Epithelial cell of esophagus (primary cell): ENCODE measurements at places on chromosomes 6 and 20.

- DNase-seq: no peak
Measured at GRCh38 chr6:97677626-97678025, 394.6 kb upstream of the MMS22L start.

DNA sequence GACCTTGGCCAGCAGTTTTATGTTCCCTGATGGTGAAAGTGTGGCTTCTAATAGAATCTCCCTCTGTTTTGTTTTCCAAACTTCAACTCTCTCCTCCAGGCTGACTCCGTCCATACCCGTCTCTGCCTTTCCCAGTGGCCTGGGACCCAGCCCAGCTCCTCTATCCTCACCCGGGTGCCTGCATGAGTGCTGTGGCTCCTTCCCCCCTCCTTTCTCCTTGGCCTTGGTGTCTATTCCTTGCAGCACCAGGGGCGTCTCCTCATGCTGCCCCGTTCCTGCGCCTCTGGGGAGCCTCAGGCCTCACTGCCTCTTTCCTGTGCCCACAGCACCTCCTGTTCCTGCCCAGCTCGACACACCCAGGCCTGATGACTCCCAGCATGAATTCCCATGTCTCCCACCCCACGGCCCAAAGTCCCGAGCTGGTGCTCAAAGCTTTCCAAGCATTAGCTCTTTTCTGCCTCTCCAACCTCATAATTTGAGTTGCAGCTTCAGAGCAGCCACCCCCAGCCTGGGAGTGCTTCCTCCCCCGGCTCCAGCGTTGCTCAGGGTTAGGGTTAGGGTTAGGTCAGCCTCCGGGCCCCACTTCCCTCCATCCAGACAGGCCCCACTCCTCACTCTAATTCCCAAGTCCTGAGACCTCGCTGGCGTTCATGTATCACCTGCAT is 56.3 kb upstream of the AFDN start:
- no peak for DNase-seq

GRCh38 chr20:7196481-7196880 is 429.0 kb downstream of the BMP2 start:
- peak; percentile 82 for DNase-seq

- no peak for DNase-seq
Measured at GRCh38 chr6:114272582-114272981, 70.2 kb downstream of the HS3ST5 start.

DNA sequence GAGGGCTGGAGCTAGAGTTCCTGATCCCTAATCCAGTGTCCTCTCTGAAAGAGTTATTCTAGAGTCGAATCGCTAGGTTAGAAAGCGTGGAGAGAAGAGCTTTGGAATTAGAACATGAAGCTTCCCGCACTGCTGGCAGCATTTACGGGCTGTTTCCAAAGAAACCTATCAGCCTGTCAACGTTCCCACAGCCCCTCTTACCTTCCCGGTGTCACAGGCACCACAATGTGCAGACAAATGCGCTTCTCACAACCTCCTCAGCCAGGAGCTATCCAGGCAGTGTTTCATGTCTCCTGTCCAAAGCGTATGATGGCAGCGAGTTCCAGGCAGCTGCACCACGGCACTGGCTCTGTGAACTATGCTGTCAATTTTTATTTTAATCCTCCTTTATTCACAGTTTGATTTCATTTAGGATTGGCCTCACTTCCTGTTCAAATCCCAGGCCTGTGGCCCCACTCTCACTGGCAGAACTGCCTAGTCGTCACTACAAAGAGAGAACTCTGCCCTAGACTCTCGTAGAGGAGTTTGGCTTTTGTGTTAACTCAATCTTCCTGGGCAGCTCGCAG is 322.8 kb upstream of the SOX4 start:
- no peak for DNase-seq

DNA sequence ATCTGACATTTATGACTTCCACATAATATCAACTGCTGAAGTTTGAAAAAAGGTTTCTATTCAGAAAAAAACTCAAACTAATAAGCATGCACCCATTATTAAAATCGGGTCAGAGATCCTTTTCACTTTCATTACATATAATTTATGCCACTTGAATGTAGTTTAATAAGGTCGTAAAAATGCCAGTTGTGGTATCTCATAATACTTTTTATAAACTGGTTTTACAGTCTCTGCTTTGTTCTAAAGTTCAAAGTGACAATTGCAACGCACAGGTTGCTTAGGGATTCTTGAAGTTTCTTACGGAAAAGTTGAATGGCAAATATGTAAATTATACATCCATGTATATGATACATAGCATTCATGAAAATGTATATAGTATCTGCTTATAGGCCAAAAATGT is 229.4 kb upstream of the CEP162 start:
- no peak for DNase-seq

DNA sequence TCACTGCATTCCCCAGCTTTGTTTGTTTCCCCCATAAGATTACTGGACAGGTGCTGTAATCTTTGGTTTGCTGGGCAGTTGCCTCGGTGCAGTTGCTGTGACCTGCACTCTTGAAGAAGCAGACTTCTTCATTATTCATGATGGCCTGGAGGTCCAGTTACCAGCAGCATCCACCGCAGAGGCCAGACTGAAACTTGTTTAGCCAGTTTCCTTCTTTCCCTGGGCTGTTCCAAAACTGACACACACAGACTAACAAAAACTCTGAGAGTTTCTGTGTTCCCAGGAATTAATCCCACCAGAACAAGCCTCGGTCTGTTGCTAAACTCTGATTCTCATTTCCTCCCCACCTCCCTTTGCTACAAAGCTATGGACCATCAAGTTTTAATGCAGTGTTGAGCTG is 144.1 kb downstream of the QRSL1 start:
- peak; percentile 89 for DNase-seq

DNA sequence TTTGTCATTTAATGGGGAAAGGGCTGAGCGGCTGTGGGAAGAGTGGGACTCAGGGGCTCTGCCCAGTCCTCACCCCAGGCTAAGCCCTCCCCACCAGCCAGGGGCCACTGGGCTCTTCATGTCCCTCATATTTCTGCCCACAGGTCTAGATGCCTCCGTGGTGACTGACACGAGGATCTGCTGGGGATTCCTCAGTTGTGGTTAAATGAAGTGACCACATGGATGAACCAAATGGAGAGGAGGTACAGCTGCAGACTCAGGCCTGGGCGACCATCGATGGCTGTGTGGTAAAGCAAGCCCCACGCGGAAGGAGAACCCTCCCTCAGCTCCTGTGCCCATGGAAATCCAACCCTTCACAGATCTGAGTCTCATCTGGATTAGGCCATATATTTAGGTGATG is 29.4 kb downstream of the RAET1L start:
- DNase-seq: no peak

DNA sequence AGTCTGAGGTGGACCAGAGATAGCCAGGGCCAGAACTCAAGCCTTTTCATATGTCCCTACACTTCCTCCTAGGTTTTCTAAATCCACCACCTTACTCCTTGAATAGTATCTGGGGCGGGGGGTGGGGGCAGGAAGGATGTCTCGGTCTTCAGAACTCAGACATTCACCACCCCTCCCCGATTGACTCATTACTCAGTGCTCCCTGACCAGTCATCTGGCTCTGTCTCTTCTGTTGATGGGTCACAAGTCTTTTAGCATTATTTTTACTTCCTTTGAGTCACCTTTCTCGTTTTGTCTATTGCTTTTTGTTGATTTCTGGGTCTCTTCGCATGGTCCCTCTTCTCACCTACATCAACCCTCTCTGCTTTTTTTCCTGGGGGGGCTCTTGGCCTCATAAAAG is 23.3 kb downstream of the NOX3 start:
- DNase-seq: peak; percentile 44

DNA sequence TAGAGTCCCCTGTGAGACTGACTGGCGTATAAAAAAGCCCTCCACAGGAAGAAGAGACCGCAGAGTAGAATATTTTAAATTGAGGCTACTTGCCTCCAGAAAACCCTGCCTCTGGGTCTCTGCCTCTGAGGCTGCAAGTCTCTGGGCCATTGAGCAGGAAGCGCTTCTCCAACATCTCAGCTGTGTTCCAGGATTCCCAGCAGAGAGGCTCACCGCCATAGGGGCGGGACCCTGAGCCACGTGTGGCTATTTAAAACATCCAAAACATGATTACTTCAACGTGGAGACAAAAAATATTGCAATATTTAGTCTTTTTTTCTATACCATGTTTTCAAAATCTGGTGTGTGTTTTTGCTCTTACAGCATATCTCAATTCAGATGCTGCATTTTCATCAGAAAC is 59.4 kb downstream of the GNAS-AS1 start:
- DNase-seq: no peak

- DNase-seq: no peak
Measured at GRCh38 chr20:62716198-62716940, 7.7 kb downstream of the NTSR1 start.

DNA sequence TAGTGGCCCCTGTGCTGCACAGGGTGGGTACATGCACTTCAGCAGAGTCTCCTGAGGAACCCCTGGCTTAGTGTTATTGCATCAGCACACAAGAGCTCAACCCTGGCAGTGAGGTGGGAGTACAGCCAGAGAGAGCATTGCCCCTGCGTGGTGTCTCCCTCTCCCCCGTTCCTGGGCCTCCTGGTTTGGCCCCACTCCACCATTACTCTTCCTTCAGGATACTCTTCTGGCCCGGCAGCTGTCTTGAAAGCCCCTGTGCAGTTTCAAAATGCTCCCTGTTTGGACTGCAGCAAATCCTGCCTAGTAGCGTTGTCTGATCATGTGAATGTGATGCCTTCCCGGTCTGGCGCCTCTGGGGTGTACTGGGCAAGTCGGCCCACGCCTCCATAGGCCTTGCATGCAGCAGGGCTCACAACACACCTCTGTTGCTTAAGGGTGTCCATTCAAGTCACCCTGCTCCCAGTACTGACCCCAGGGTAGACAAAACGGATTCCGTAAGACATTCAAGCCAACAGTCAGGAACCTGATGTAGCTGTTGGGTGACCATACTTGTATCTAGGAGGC is 32.1 kb downstream of the TXNDC5 start:
- DNase-seq: no peak

DNA sequence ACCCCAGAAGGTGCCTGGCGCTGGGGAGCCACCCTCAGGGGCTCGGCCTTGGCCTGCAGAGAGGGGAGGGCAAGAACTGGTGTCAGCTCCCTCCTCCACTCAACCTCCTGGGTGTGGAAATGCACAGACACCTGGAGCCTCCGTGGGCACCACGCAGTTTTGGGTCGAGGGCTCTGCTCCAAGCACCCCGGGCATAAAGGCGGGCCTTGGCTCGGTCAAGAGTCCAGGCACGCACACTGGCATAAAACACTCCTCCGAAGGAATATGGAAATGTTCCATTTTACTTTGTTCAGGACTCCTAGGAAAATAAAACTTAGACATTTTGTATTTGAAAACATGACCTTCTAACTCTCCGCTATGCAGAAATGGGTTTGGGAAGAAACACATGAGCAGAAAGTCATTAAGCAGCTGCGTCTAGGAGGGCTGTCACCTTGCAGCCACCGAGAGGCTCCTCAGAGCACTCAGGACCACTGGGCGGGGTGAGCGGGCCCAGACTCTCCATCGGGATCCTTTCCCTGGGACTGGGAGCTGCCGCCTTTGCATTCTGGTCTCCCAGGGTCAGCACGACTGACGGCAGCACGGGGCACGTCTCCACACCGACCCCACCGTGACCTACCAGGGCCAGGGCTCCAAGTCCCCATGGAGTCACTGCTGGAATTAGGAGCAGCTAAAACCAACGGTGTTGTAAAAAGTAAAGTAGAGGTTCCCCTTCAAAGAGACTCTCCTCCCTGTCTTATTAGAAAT is 46.0 kb upstream of the DACT2 start:
- DNase-seq: no peak

DNA sequence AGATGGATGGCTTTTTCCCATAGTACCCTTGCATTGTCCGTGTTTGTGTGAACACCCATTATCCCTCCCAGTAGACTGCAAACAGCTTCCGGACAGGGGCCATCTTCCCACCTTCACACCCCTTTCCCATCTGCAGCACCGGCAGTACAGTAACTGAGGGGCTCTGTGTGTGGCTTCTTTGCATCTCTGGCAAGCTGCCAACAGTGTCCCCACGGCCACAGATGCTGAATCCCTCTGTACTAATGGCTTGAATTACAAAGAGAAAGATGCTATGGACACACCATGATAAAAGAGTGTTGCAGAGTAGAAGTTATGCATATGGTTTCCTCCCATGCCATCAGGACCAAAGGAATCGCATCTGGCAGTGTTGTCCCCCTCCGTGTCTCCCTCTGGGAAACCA is 101.1 kb upstream of the CDYL start:
- DNase-seq: no peak

- no peak for DNase-seq
Measured at GRCh38 chr6:30452736-30453507, 36.4 kb upstream of the HLA-E start.

DNA sequence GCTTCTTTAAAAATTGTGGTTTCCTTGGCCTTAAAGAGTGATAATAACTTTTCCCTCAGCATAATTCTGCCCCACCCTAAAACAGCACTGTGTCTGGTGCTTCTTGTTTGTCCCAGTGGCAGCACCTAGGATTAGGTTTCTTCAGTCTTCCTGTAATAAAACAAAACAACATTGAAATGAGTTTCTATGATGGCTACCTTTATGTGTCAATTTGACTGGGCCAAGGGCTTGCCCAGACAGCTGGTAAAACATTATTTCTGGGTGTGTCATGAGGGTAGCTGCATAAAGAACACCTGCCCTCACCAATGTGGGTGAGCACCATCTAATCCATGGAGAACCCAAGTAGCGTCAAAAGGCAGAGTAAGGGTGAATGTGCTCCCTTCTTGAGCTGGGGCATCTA is 117.8 kb downstream of the QRSL1 start:
- DNase-seq: peak; percentile 92

- DNase-seq: peak; percentile 92
Measured at GRCh38 chr20:3781153-3781910, at the start of gene SPEF1. TSS of gene SPEF1 (minus strand) at chr20:3781448. CDS start at chr20:3781287, 161 bp downstream.

DNA sequence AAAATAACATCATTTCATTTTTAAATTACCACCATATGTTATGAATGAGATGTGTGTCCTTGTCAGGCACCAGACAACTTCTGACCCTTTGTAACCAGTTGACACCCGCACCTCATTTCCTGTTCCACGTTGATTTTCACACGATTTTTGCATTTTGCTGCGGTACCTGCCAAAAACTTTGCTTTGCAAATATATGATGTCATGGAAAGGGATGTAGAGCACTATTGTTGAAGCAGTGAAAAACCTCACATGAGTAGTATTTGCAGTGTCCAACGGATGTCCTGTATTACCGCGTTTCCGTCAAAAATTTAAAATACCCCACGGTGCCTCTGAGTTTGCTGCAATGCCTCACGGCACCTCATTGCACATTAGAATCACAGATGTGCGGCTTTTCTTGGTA is 115.6 kb downstream of the MTHFD1L start:
- no peak for DNase-seq

GRCh38 chr6:146345598-146345997 is 198.0 kb upstream of the RAB32 start:
- DNase-seq: peak; percentile 37

- no peak for DNase-seq
Measured at GRCh38 chr6:112481211-112481610, 134.1 kb downstream of the RFPL4B start.

- no peak for DNase-seq
Measured at GRCh38 chr6:67594366-67594765, 1040.7 kb upstream of the ADGRB3 start.

- DNase-seq: peak; percentile 40
Measured at GRCh38 chr6:131065112-131065823, 2.2 kb upstream of the EPB41L2 start.

- no peak for DNase-seq
Measured at GRCh38 chr6:32188381-32189068, 1.5 kb downstream of the PBX2 start.

GRCh38 chr6:163249651-163250101 is 164.8 kb upstream of the QKI start:
- no peak for DNase-seq

GRCh38 chr20:54601831-54602515 is 126.6 kb downstream of the DOK5 start:
- DNase-seq: no peak
